T-helper 2 cell treated with Interferon-gamma antibody and Interleukin-4, amounts not matched to agents 5 μg/mL and 100 μg/mL, for 36 hours (primary cell): ENCODE measurements at places on chromosomes 16 and 17.

- DNase-seq = no peak
Measured at GRCh38 chr16:51569203-51569931, 418.3 kb upstream of the SALL1 start.

DNA sequence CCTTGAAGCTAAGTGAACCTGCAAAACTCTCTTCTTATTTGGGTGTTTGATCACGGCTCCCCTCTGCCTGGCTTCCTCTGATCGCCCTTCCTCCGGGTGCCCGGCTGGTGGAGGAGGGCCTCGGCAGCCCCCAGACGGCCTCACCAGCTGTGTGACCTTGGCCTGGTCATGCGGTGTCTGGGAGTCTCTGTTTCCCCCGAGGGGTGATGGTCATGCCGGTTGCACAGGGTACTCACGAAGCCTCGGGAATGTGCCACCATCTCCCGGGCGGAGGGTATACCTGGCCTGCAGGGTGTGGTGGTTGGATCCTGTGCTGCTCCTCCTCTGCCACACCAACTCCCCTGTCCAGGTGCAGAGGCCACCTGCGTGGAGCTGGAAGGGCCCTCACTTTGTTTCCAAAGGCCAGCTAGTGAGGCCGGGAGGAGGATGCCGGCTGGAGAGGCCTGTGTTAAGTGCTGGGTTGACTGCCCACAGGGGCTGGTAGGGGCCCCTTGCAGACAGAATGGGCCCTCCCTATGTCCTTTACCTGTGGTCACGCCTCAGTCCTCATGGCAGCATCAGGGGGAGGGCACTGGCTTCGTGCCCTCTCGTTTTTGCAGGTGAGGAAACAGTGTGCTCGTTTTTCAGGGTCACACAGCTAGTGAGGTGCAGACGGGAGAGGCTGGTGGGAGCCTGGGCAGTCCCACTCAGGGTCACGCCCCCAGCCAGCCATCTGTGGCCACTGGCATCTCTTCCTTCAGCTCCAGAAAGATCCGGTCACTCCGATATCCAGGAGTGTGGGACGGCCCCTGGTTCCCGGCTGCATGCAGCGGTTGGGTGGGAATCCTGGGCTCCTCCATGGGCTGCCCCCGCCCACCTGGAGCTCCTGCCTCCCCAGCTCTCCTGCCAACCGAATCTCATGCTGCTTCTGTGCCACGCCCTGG, 148.5 kb upstream of the GSE1 start:
- no peak for DNase-seq

DNA sequence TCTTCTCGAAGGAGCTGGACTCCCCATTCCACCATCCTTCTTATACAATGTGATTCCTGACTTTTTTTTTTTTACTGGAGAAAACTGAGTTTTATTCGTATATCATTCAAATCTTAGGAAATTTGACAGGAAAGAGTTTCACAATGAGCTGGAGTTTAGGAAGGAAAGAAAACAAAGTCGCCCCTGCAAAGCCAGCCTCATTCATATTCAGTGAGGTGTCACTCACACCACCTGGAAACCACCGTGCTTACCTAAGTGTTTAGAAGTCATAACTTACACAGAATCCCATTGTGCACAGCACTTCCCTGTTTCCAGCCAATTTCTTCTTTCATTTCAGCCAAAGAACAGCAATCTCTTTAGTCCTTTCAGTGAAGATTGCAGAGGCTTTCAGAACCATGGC, 90.3 kb upstream of the CHMP6 start:
- DNase-seq = no peak

DNA sequence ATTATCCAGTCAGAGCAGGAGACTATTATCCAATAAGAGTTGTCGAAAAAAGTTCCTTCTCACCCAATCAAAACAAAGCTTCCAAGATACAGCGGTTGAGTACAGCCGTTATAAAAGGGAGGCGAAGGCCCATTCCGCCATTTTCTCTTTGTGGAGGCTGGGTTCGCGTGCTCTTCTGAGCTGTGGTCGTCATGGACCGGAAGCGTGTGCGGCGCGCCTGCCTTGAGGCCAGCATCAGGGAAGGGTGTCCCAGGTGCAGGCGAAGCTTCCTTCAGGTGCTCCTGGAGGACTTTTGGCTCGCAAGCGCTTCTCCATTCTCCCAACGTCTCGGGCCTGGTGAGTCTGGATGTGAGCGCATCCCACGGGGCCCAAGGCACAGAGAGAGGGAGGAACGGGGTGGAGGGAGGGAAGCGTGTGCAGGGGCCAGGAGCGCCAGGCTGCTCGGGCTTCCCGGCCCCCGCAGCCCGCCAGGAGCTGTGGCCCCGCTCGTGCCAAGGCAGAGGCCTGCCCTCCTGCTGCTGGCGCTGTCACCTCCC, 99.2 kb downstream of the GOSR1 start:
- no peak for DNase-seq

- no peak for DNase-seq
Measured at GRCh38 chr17:7873051-7873450, 15.2 kb downstream of the CYB5D1 start.

- no peak for DNase-seq
Measured at GRCh38 chr17:42655528-42655927, 3.6 kb upstream of the TUBG2 start.

DNA sequence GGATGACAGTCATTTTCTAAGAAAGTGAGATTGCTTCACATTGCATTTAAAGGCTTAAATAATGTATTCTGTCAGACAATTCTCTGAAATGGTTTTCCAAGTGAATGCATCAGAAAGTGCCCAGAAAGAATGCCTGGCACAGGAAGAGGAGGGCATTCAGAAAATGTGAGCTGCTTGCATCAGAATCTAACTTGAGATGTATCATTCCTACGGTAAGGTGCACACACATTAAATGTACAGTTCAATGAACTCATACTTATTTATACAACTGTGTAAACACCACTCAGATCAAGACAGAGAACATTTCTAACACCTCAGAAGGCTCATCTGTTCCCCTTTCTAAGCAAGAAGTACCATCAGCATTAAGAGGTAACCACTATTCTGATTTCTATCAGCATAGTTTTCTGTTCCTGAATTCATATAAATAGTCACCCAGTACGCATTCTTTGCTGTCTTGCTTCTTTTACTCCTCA, 638.0 kb downstream of the MAF start:
- peak; percentile 4 for DNase-seq

DNA sequence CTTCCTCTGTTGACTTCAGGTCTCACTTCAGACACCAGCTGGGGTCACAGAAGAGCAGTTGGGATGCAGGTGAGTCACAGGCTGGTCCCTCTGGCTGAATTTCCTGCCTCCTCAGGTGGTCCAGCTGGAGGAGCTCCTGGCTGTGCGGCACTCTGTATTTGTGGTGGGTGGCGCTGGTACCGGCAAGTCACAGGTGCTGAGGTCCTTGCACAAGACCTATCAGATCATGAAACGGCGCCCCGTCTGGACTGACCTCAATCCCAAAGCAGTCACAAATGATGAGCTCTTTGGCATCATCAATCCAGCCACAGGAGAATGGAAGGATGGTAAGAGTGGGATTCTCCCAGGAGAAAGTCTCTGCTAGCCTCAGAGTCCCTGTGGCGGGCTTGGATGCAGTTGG, 149.2 kb downstream of the DNAH9 start:
- no peak for DNase-seq

- no peak for DNase-seq
Measured at GRCh38 chr17:78237401-78238012, 6.1 kb downstream of the TMEM235 start.

GRCh38 chr17:58605470-58605869, 86.4 kb downstream of the TEX14 start:
- no peak for DNase-seq

- DNase-seq = no peak
Measured at GRCh38 chr17:77811521-77811920, 147.0 kb upstream of the TNRC6C start.

GRCh38 chr17:5219536-5219935, 15.1 kb downstream of the SCIMP start:
- no peak for DNase-seq

GRCh38 chr17:8189041-8189710, 804 bp downstream of the BORCS6 start:
- peak; percentile 36 for DNase-seq

GRCh38 chr16:19379838-19380237, 37.8 kb upstream of the TMC5 start:
- DNase-seq = no peak

- DNase-seq = no peak
Measured at GRCh38 chr17:41785859-41786226, 668 bp downstream of the JUP start.

DNA sequence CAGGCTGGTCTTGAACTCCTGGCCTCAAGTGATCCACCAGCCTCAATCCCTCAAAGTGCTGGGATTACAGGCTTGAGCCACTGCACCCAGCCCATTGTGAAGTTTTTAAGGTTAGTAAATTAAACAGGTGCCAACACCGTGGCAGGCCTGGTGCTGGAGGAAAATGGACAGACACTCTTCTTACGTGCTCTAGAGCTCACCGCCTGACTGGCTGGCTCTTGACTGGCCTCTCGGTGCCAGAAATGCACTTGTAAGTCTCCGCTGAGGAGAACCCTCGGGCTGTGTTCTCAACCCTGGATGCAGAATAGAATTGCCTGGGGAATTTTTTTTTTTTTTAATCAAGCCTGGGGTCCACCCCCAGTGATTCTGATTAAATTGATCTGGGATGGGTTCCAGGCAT, 10.3 kb upstream of the HAS3 start:
- no peak for DNase-seq

DNA sequence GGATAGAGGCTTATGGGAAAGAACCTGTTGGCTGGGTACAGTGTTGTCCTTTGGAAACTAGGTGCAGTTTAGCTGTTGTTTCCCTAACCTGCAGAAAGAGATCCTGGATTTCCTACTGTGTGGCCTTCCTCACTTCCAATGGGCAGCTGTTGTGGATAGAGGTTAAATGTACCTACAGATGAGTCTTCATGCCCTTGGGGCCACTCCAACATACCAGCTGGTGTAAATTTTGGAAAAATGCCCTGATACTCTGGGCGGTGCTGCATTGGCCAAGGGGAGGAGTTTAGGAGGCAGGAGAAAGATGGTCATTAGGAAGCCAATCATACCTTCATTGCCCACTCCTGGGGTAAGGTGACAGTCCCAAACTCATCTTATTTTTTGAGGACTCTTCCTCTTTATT, 70.2 kb downstream of the SNX11 start:
- no peak for DNase-seq

DNA sequence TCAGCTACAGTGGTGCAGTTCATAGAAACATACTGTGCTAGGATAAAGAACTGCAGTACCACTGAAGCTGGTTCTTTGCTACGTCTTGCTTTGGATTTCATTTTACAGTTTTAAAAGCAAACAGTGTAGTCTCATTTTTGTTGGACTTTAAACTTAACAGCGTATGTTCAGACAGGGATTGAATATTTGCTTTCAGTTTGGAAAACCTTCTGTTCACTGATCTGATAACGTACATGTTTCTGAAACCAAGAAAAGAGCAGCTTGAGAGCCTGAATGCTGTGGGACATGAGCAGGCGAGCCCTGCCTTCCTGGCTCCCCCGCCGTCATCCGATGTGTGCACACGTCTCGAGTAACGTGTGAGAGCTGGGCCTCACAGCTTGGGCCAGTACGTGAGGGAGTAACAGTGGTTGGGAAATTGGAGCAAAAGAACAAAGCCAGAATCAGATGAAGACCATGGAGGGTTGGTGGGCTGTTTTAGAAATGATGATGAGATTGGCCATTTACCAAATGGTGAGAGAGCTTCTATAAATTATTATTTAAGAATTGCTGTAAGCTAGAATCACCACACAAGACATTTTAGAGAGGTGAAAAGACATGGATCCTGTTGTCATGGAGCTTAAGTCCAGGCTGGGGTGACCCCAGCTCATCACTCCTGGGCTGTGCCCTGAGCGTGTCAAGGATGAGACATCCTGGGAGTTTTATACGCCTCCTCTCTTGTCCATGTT, 20.8 kb upstream of the CLEC18C start:
- DNase-seq = no peak

DNA sequence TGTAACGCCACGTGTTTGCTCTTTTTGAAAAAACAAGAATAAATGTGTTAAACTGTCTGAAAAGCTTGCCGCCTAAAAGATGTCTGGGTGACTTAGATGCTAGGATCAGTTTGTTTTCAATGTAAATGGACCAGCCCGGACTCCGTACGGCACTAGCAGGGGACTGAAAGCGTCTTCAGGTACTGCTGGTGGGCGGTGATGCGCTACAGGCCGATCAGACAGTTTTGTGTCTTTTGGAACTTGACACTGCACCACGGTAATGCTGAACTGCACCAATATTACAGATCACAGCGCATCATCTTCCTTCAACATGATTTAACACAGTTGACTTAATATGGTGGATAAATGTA, 727 bp upstream of the MBTPS1 start:
- DNase-seq = no peak

DNA sequence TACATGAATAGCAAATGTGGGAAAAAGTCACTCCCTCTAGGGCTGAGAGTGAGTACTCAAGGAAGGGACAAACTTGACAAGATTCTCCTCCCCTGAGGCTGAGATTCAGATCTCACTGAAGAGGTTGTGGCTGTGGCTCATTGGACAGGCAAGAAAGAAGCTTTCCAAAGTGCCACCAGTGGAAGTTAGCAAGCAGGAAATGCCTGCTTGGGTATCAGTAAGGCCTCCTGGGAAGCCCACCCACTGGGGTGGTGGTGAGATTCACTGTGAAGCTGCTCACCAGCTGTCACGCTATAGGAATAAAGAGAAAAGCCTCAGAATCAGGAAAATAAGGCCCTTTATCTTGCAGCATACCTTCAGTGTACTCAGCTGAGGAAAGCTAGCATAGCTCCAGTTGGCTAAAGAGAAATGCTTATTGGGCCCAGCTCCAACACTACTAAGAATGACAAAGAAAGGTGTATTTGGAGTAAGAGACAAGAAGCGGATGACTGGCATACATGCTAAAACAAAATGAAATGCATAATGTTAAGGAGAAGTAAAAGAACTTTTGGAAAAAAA, 274.4 kb upstream of the TOM1L1 start:
- DNase-seq = no peak

GRCh38 chr17:4696437-4696805, 7.5 kb downstream of the PELP1 start:
- DNase-seq = no peak

DNA sequence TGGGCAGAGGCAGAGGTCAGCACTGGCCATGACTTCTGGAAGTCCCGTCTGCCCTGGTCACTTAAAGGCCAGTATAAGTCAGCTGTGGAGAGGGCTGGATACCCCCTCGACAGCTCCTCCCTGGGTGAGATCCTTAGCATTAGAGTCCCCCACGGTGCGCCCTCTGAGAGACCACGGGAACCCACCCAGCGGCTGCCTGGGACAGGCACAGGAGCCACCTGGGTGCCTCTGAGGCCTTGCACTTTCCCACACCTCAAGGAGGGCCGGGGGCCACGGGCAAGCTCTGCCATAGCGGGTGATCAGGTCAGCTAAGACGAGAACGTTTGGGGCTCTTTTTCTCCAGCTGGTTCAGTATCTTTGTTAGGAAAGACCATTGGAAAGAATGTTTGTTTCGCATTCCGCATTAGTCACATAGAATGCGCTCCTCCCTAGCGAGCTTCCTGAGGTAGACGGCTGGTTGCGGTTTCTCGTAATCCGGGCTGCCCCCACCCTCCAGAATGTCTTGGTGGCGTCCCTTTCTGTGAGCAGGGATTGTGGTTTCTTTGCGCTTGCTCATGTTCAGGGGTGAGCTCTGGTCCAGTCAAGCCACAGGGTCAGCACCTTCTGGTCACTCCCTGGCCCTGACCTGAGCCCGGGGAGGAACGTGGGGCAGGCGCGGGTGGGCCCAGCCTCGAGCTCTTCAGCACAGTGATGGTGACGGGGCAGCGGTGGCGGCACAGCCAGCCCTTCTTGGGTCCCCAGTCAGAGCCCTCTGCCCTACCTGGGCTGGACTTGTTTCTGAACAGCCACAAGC, 25.2 kb downstream of the NME3 start:
- no peak for DNase-seq
